ENCODE measurements at places on chromosomes 5 and 9.

- no peak for DNase-seq
These were observed 2.3 kb downstream of the ANXA2R start for GRCh38 chr5:43037636-43038495.

GRCh38 chr9:77927265-77927664 lies 104.3 kb downstream of the GNAQ start:
- DNase-seq: no peak

- DNase-seq: no peak
These were observed 311.5 kb upstream of the TARS1 start for GRCh38 chr5:33129309-33129708.

DNA sequence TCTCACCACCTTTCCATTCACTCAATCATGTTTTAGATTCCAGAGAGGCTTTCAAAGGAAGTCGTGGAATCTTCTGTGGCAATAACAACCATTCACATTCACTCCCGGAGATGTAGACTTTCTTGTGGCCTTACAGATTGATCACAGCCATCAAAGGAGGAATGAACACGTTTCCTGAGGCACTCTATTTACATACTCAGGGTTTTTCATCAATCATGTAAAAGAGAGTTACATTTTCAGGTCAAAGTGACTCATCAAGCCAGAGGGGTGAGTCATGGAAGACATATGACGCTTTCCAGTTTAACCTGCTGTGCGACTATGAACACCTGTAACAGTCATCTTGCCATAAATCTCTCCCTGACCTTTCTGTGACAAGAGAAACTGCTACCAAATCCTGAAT lies 39.3 kb upstream of the RAD23B start:
- no peak for DNase-seq

DNA sequence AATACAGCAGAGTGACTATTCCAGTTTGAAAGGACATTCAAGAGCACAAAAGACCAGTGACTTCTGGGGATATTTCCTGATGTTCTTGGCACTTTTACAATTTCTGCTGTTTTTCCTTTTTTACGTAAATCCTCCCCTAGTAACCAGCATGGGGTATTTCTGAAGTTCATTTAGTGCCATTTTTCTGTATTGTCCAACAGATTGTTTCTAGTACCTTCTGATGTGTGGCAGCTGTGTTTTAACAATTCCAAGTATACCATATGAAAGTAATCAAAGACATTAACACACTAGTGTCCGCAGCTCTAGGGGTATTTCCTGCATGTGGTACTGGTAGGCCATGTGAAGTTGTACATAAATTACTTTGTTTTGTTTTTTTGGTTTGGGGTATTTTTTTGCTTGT lies 53.0 kb upstream of the SMARCA2 start:
- DNase-seq: no peak

DNA sequence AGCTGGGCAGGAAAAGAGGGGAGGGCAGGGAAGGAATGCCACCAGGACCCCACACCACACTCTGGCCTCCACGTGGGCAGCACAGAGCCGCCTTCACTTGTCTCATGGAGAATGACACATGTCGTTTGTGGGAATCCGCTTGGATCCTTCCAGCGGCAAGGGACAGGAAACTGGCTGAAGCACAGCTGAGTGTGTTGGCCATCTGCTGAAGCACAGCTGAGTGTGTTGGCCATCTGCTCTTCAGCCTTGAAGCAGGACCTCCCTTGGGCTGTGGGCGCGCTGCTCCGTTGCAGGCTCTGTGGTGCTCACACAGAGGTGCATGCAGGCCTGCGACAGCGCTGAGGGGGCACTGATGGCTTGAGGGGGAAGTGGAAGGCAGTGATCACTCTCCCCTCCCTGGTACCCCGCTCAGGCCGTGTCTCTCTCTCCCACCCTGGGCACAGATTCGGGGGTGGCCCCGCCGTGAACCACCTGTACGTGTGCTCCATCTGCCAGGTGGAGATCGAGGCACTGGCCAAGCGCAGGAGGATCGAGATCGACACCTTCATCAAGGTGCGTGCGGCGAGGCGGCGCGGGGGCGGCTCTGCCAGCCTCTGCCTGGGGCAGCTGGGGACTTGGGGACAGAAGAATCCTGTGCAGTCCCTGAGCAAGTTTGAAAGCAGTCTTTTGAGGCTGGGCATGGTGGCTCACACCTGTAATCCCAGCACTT lies 40.6 kb downstream of the USP20 start:
- no peak for DNase-seq

DNA sequence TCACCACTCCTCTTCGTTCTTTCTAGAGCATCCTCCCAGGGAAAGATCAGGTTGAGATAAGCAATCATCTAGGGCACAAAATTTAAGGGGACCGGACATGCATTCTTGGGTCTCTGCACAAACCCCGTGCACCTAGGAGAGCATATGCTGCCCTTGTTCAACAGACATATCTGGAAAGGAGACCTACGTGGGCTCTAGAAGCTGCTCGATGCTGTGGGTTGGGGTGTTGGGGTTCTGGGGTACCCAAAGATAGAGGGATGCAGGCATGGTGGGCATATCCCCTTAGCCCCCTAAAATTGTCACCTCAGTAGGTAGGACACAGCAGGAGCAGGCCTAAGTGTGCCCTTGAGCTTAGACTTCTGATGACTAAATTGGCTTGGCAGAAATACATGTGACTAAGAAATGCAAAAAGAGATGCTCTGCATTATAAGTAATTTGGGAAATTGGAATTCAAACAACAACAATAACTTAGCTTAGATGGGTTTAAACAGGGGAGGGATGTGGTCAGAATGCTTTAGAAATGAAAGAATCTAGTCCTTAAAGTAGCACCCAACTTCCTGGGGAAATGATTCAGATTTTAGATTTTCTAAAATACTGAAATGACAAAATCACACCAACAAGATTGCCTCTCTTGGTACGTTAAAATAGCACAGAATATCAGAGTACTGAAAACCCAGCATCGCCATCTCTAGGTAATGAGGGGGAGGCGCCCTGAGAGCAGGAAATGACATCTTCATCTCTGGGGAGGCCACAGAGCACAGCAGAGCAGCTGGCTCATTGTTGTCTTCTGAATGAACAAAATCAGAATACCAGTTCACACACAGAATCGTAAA lies 172.3 kb downstream of the GNA14 start:
- no peak for DNase-seq

DNA sequence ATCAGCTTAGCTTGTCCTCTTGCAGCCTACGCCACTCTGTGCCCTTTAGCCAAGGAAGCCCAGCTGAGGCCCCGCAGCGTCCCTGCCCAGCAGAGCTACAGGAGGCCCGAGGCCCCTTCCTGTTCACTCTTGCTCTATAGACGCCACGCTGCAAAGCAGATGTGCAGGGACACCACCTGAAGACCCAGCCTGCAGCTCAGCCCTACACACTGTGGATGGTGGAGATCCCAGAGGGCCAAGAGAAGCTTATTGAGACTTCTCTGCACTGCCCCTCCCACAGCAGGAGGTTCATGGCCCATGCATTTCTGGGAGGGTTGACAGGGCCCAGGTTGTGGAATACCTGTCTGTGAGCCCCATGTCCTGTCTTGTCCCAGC lies 33.6 kb downstream of the IRF1 start:
- no peak for DNase-seq

- DNase-seq: no peak
These were observed 200.8 kb upstream of the MEF2C start for GRCh38 chr5:89083791-89084190.

GRCh38 chr9:131824953-131825495 lies 85.1 kb upstream of the RAPGEF1 start:
- no peak for DNase-seq

GRCh38 chr5:41246376-41246775 lies 33.0 kb upstream of the C6 start:
- no peak for DNase-seq

DNA sequence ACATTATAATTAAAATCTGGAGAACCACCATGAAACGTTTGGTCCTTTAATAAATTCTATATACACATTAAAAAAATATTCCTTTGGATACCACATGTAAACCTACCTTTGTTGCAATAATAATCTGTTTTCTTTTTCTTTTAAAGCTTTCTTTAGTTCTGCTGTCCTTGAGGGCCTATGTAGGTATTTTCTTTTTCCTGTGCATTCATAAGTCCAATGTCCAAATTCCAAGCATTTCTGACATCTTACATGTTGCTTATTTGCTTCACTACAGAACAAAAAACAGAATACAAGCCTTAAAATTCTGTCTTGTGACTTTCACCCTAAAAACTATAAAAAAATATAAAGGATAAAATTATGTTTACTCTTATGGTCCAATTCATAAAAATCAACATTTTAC lies 19.7 kb downstream of the ZCCHC10 start:
- DNase-seq: no peak

DNA sequence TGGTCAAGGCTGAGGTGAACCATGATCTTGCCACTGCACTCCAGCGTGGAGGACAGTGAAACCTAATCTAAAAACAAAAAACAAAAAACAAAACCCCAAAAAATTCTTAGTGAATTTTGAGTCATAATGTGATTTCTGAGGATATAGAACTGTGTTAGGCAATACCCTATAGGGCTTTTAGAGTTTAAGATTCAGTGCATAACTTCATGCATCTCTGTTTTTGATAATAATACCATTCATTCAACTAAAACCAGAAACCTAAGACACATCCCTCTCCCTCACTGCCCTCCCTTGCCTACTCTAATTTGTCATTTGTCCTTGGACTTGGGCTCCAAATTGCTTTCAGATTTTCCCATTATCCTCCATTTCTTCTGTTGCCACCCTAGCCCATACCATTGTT lies 405.7 kb upstream of the EDIL3 start:
- no peak for DNase-seq

GRCh38 chr5:136382071-136382470 lies 16.7 kb upstream of the TRPC7 start:
- DNase-seq: no peak

GRCh38 chr5:143197260-143197656 lies 206.2 kb downstream of the NR3C1 start:
- DNase-seq: no peak

- no peak for DNase-seq
These were observed 137.9 kb upstream of the BASP1 start for GRCh38 chr5:17079562-17079961.

DNA sequence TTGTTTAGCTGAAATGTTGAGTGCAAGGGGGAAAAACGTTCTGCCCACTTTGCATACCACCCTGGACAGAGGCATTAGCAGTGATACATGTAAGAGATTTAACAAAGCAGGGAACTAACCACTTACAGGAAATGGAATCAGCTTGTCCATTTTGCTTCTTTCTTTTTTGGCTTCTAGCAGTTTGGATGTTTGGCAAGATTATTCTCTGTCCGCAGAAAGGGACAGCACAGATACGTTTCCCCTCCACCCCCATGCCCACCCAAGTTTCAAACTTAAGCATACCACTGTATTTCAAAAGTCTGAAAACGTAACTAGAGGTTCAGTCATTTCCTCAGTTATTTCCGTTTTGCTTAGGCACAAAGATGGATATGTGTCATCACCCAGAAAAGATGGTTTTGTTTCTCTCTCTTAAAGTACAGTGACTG lies 118.4 kb downstream of the GDNF start:
- DNase-seq: no peak

DNA sequence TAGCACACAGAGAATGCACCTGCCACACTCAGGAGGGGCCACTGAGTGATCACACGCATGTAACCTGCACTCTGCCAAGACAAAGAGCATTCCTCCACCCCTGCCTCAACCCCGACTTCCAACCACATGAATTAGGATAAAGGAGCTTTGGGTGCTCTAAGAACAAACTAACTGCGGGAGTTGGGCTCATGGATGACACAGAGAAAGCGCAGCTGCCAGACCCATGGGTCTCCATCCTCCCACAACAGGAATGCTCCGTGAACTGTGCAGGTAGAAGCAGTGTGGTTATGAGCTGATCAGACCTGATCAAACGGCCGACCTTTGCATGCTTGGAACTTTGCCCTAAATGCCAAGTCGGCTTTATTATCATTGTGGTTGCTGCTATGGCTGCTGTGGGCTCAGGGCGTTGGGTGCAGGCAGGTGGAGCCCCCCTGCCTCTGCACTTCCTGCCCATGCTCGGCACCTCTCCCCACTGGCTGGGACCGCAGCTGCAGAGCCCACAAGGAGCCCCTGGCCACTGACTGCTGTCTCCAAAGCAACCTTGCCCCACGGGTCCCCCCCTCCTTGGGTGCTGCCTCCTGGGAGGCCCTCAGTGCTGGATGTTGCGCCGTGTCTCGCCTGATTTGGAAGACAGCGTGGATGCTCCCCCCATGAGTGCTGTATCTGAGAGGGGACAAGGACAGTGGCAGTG lies 2.6 kb upstream of the SLC6A3 start:
- no peak for DNase-seq

DNA sequence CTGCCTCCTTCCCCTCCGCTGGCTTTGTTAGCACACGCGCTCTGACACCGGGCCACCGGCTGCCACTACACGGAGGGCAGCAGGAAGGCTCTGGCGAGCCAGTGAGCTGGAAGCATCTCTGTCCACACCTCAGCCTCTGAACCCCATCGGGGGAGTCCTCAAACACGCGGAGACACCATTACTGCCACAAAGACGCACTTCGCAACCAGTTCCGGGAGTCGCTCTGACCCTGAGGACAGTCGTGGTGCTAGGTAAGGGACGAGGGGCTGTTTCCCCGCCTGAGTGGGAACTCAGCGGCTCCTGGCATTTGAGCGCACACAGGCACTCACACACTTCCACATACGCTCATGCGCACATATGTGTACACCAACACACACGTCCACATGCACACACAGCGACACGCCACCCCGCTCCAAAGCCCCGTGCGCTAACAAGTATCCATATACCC lies 160.0 kb downstream of the C9orf152 start:
- DNase-seq: peak; percentile 53

GRCh38 chr9:34638138-34638445 lies 505 bp upstream of the SIGMAR1 start:
- DNase-seq: no peak

- no peak for DNase-seq
These were observed 151.4 kb downstream of the HSD17B3 start for GRCh38 chr9:96150324-96151227.

GRCh38 chr5:93008502-93009207 lies 572.4 kb downstream of the NR2F1-AS1 start:
- DNase-seq: no peak

- DNase-seq: no peak
These were observed 19.7 kb downstream of the TTC39B start for GRCh38 chr9:15287309-15287708.

GRCh38 chr5:157888814-157889532 lies 30.0 kb upstream of the CLINT1 start:
- no peak for DNase-seq

GRCh38 chr9:128065907-128066712 lies 1.0 kb downstream of the NAIF1 start:
- DNase-seq: no peak

- no peak for DNase-seq
These were observed 17.4 kb upstream of the LRRC19 start for GRCh38 chr9:27022920-27023319.

- DNase-seq: no peak
These were observed 38.1 kb downstream of the LIFR start for GRCh38 chr5:38518341-38518740.

GRCh38 chr5:68533571-68534084 lies 318.1 kb downstream of the PIK3R1 start:
- no peak for DNase-seq

DNA sequence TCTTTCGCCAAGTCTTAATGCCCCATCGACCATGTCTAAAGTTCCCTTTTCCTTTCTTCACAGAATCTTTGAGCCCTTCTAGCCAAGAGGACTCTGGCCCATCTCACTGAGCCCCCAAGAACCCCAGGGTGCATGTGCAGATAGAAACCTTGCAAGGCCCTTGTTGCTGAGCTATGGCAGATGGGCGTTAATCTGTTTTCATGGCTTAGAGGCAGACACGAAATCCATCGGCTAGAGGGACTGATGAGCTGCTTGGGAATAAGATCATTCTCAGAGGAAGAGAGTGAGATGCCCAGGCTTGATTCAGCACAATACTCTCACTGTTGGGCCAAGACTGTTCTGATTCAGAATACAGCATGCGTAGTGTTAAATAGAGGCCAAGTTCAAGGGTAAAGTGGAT lies 262.5 kb upstream of the C9orf72 start:
- no peak for DNase-seq
